ENCODE measurements at places on chromosomes 5 and 9.

DNA sequence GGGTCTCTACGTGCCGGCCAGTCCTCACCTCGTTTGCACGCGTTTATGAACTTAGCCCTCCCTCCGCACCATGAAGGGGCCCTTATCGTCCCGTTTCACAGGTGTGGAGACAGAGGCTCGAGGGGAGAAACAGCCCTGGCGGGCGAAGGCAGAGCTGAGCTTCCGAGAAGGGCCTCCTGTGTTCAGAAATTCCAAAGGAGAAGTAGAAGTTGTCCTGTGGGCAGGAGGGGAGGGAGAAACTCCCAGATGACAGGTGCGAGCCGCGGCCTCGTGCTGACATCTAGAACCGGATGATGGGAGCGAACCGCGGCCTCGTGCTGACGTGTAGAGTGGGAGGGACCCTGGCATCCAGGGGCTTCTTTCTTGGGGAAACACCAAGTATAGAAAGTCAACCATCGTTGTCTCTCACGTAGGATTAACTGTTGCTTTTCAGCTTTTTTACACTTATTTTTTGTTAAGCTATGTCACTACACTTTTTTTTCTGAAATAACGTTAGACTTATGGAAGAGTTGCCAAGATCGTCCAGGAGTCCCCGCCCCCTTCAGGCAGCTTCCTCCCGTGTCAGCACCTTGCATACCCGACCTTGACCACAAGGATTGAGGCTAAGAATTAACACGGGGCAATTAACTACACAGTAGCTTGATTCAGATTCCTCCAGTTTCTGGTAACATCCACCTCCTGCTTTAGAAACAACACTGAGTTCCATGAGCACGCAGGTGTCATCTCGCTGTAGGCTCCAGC, 42.8 kb upstream of the NKD2 start:
- no peak for DNase-seq

DNA sequence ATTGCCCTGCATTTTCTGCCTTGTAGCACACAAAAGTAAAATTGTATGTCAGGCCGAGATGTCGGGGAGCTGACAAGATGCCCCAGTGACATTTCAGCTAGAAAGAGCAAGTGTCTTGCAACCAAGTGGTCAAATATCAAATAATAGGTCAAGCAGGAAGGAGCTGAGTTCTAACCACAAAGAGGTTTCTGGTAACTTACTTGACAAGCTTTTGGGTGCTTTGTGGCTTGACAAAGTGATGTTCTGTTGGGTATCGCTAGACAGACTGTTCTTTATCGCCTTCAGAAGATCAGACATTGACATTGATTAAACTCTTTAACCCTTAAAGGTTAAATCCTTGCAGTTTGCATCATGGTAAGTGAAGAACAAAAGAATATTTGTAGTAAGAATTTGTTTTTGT, 419.9 kb downstream of the CCDC171 start:
- DNase-seq: no peak

GRCh38 chr5:71932655-71933338, 174.5 kb upstream of the MAP1B start:
- DNase-seq: no peak

DNA sequence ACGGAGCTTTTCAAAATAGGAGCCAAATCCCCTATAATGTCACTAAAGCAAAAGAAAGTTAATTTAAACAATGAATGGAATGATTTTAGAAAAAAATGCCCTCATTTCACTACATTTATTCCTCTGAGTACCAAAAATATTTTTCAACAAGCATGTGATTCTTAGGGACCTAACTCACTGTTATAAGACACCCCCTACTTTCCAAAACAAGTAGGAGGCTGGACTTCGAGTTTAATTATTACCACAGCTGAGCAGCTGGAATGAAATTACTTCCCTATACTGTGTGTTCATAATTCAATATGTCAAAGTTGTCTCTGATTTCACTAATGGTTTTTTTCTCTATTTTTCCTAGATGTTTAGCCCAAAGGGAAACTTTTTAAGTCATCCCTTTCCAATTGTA, 61.6 kb downstream of the SAXO1 start:
- DNase-seq: no peak

GRCh38 chr9:127066060-127066850, 56.2 kb downstream of the ANGPTL2 start:
- no peak for DNase-seq

- DNase-seq: no peak
These were observed 69.5 kb downstream of the GRIA1 start for GRCh38 chr5:153559926-153560325.

DNA sequence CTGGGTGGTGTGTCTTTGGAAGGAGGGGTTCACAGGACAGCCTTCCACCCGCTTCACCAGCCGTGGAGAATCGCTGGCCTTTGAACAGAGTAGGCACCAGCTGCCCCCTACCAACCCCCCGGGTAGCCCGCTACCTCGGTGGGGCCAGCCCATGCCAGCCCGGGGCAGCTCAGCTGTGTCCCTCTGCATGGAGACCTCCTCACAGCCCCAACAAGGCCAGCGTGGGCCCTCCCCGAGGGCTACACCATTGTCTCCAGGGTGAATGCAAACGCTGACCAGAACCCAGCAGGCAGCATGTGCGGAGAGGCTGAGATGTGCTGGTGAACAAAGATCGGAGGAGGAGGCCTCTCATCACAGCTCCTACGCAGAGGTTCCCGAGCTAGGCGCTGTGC, 51.9 kb downstream of the LMX1B start:
- no peak for DNase-seq

- no peak for DNase-seq
These were observed 546.3 kb downstream of the EBF1 start for GRCh38 chr5:158553195-158553961.

GRCh38 chr5:94043311-94043710, 301.9 kb upstream of the POU5F2 start:
- DNase-seq: no peak

- no peak for DNase-seq
These were observed 11.0 kb downstream of the ABLIM3 start for GRCh38 chr5:149152317-149152746.

- DNase-seq: peak; percentile 72
These were observed 9.2 kb downstream of the EEIG1 start for GRCh38 chr9:127971357-127972235.

DNA sequence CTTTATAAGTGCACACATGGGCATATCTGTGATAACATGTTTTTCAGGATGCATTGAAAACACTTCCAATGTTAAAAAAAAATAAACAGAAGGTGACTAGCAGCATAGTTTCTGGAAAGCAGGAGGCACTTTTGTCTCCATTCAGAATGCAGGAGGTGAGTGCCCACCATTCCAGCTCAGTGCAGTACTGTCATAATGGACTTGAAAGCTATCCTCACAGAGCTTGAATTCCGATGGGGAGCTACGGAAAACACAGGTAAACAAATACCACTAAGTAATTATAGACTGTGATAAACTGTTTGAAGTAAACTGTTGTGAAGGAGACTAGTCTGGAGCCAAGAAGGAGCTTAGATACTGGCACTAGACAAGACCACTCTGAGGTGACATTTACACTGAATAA, 9.9 kb downstream of the FBN2 start:
- DNase-seq: no peak

- DNase-seq: no peak
These were observed 101.3 kb upstream of the ADRA1B start for GRCh38 chr5:159814805-159815585.

- DNase-seq: no peak
These were observed 250.2 kb upstream of the DMRT1 start for GRCh38 chr9:591292-591691.

GRCh38 chr9:130946766-130947617, 7.9 kb upstream of the FIBCD1 start:
- DNase-seq: no peak

GRCh38 chr9:114282926-114283325, 40.0 kb upstream of the ORM1 start:
- peak; percentile 43 for DNase-seq

DNA sequence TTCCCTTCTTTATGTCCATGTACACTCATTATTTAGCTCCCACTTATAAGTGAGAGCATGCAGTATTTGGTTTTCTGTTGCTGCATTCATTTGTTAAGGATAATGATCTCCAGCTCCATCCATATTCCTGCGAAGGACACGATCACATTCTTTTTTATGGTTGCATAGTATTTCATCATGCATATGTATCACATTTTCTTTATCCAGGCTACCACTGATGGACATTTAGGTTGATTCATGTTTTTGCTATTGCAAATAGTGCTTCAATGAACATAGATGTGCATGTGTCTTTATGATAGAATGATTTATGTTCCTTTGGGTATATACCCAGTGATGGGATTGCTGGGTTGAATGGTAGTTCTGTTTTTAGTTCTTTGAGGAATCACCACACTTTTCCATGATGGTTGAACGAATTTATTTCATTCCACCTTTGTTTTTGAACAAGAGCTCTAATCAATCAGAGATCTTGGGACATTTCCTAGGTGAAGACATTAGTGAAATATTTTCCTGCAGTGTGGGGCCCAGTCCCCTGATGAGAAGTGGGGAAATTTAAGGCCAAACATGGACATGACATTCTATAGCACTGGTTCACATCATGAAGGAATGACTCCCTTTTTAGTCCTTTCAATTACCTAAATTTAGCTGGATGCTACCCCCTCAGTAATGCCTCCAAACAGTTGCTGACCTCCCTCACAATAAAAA, 7.1 kb upstream of the TEX48 start:
- DNase-seq: no peak

DNA sequence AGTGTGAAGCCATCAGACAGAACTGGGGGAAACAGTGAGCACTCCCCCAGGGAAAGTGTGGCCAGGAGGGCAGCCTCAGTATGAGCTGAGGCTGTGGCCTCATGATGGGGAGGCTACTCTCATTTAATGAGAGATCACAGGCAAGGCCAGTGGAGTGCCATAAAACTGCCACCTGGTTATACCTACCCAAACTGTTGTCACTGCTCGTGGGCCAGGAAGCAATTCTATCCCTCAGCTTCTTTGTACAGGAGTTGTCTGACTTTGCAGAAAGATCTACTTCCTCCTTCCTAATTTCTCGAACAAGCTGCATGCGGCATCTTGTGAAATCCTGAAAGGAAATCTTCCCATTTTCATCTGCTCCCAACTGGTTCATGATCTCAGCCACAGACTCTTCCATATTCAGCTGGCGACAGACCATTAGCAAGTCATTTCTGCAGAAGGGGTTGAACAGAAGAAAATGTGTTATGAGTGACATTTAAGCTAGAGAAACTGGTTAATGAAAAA, 50.0 kb downstream of the TSSK1B start:
- DNase-seq: peak; percentile 14

- no peak for DNase-seq
These were observed 3.0 kb upstream of the CDX1 start for GRCh38 chr5:150163547-150164059.

DNA sequence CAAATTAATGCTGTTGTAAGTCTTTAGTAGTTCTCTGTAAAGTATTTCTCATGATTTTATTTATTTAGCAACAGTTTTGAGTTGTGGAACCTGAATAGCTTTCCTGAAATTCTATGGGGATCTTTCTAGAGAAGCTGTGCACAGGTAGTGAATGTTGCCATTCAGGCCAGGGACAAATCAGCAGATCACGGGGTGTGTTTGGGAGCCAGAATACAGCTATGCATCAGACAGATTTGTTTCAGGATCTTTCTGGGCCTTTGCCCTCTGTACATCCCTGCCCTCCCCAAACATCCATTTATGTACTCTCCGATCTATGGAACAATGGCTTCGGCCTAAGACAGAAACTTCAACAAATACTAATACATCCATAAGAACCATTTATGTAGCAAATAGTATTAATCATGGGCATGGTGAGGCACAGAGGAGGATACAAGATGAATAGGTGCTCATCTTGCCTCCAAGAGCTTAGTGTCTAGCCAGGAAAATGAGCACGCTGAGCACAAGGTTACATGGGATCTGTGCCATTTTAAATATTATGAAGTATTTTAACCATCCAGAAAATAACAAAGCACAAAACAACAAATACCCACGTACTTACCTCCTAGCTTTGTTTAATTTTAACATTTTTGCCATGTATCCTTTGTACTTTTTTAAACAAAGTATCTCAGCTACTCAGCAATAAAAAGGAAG, 13.1 kb downstream of the ARHGEF37 start:
- no peak for DNase-seq

- no peak for DNase-seq
These were observed 703.0 kb upstream of the NUDT12 start for GRCh38 chr5:104265531-104266140.

DNA sequence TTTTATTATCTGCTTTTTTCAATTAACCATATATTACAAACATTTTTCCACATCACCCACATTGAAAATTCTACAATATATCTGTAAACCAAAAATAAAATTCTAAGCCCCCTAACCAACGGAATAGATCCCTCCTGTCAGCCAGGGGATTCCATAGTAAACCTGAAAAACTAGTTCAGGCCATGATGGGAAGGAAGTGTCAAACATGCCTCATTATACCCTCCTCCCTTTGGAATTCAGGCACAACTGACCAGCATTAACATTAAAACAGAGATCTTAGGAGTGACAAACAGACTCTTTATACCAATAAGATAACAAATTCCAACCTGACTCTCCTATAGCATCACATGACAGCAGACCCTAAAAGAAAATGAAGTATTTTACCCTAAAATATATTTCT, 113.7 kb upstream of the DMRT1 start:
- DNase-seq: no peak

GRCh38 chr5:157549954-157550549, 25.5 kb downstream of the ADAM19 start:
- DNase-seq: no peak

DNA sequence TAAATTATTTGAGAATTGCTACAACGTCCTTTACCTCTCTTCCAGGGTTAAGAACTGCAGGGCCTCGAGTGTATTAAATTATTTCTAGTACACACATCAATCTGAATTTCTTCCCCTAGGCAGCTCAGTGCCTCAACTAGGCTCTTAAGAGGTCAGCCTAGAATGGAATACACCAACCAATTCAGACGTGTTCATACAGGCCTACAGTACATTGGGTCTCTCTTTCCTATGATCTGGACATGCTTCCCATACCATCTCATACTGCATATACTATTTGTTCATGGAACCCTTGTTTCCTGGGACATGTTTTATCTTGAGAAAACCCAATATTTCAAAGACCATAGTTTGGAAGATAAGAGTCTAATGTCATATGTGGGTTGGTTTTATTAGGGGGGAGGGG, 434.1 kb upstream of the WWC1 start:
- no peak for DNase-seq

- no peak for DNase-seq
These were observed 49.2 kb upstream of the TAF11L2 start for GRCh38 chr5:17448877-17449276.

GRCh38 chr9:22975951-22976350, 529.3 kb downstream of the DMRTA1 start:
- no peak for DNase-seq

DNA sequence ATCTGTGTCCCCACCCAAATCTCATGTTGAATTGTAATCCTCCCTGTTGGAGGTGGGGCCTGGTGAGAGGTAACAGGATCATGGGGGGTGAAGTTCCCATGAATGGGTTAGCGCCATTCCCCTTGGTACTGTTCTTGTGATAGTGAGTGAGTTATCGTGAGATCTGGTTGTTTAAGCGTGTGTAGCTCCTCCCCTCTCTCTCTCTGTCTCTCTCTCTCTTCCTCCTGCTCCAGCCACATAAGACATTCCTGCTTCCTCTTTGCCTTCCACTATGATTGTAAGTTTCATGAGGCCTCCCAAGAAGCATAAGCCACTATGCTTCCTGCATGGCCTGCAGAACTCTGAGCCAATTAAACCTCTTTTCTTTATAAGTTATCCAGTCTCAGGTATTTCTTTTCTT, 28.8 kb downstream of the C5orf15 start:
- no peak for DNase-seq

GRCh38 chr9:114484215-114484853, 20.9 kb downstream of the WHRN start:
- no peak for DNase-seq

GRCh38 chr5:124841829-124842712, 95.6 kb upstream of the ZNF608 start:
- peak; percentile 23 for DNase-seq

GRCh38 chr9:106717686-106718085, 145.3 kb upstream of the ZNF462 start:
- no peak for DNase-seq
